Liver (tissue), 10 donors: ENCODE measurements at places on chromosomes 16 and 17.

GRCh38 chr16:22278441-22279230 lies 18.6 kb upstream of the POLR3E start:
- DNase-seq: no peak

DNA sequence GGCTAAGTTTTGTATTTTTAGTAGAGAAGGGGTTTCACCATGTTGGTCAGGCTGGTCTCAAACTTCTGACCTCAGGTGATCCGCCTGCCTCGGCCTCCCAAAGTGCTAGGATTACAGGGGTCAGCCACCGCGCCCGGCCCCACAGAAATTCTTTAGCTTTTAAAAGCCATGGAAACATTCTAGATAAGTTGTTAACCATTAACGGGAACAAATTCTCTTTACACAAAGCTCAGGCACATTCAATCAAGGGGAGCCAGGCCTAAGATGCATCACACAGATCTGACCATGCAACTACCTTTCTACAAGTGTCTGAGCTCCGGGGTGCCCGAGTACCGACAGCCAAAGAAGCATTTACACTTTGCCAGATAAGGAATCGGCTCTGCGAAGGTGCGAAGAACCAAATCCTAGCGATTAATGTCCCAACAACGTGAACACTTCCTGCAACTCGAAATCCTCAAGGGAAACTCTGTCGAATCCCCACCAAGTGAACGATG lies 1.0 kb downstream of the EMC8 start:
- no peak for DNase-seq

GRCh38 chr16:86580791-86581170 lies 2.4 kb downstream of the FOXL1 start:
- DNase-seq: no peak

DNA sequence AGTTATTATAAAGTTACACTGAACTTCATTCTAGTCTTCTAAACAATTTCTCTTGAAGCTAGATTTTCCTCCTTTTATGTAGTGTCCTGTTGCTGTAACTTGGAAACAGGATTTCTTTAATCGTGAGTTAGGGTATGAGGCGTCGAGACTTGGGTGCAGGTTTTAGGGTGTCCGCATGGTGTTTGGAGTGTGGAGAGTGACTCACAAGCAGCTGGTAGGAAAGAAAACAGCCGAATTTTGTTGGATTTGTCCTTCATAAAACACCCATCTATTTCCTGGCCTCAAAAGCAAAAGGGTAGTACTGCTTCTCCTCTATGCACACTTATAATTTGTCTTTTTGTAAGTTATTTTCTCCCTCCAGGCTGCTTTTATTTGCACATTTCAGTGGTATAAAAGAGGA lies 1.6 kb downstream of the RPTOR start:
- no peak for DNase-seq

GRCh38 chr17:55266958-55267688 lies 2.4 kb downstream of the HLF start:
- DNase-seq: no peak
